ENCODE measurements at places on chromosomes 11 and 22. TPM values are rescaled to one million over a fixed set of nuclear protein-coding genes. Genes with fewer than 3 reads are reported as not detected.

DNA sequence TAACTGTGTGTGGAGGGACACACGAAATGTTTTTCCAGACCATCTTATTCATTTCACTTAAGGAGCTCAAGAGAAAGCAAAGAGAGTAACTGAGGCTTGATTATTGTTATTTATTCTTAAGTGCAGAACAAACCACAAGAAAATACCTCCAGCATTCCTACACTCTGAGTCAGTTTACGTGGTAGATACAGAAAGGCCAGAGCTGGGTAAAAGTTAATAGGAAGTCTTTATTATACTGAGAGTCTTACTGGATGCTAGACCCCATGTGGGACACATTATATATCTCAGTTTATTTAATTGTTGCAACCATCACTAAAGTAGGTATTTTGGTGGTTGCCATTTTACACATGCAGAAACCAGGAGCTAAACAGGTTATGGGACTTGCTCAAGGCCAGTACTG, 261.4 kb upstream of the POU2AF2 start:
- DNase-seq = no peak

- no peak for DNase-seq
These were observed 347.9 kb downstream of the DLG2 start for GRCh38 chr11:85279267-85279666.

- no peak for DNase-seq
These were observed 66.1 kb downstream of the CWC15 start for GRCh38 chr11:94907226-94907625.

SCO2 gene
- 1.5 TPM for total RNA-seq

GRCh38 chr11:108278546-108278945, 55.7 kb downstream of the ATM start:
- no peak for DNase-seq

- no peak for DNase-seq
These were observed 35.7 kb upstream of the ELF5 start for GRCh38 chr11:34549271-34549670.

LRRC56 gene
- total RNA-seq = 2.5 TPM

All from WTC11 (cell line).